Stimulated activated CD4-positive, alpha-beta T cell treated with anti-CD3 and anti-CD28 coated beads, Interleukin-12 subunit alpha, Interleukin-12 subunit beta, amount 100 ng/mL, for 4 hours (primary cell): ENCODE measurements at places on chromosomes 1 and 21.

DNA sequence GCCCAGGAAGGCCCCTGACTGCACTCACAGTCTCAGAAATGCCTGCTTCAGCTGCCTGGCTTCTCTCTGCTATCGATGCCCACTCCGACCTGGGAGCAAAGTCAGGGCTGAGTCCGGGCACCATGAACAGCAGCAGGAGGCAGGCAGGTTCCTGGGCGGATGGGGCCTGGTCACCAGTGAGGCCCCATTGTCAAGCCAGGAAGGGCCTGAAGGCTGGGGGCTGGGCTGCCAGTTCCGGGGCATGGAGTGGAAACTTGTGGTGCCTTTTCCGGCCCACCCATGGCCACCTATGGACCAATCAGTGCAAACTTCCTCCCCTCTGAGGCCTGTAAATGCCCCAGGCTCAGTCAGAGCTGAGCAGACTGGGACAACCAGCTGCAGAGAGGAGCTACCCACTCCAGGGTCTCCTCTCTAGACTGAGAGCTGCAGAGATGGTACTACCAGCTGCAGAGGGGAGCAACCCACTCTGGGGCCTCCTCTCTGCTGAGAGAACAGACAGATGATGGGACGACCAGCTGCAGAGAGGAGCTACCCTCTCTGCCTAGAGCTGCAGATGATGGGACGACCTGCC lies 286.5 kb downstream of the SMYD3 start:
- no peak for DNase-seq

- DNase-seq, result no peak
Observed at GRCh38 chr1:36349839-36350238, 26.4 kb upstream of the EVA1B start.

DNA sequence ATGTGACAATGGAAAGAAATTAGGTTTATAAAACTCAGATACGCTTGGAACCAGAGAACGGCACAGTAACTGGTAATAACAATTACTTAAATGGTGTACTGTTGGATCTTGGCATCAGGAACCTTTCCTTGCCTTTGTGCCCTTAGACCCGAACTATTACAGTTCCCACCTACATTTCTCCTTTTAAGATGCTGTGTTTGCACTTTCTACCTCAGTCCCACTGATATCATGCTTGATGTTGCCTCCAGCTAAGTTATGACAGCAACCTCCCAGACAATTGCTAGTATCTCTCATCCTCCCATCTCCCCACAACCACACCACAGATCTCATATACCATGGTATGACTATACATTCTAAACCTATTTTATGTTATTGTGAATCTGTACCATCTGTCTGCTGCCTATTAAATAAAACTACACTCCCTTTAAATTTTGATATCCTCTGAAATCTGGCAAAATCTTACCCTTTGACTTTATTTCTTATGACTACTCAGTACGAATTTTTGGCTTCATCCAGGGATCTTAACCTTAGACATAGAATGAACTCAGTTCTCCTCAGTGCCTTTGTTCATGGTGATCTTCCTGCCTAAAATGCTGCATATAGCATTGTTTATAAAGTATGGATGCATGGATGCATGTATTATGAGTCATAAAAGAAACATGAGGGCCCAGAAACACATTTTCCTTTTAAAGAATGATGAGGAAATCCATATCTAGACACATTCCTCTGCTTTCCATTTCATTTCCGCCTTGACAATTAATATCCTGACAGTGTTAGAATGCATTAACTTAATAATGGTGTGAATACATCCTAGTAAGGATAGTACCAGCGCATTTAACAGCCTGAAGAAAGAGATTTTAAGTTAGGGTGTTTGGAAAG lies 64.1 kb downstream of the LRRC8D start:
- DNase-seq, result no peak

GRCh38 chr21:44784810-44785209 lies 16.8 kb downstream of the UBE2G2 start:
- no peak for DNase-seq

DNA sequence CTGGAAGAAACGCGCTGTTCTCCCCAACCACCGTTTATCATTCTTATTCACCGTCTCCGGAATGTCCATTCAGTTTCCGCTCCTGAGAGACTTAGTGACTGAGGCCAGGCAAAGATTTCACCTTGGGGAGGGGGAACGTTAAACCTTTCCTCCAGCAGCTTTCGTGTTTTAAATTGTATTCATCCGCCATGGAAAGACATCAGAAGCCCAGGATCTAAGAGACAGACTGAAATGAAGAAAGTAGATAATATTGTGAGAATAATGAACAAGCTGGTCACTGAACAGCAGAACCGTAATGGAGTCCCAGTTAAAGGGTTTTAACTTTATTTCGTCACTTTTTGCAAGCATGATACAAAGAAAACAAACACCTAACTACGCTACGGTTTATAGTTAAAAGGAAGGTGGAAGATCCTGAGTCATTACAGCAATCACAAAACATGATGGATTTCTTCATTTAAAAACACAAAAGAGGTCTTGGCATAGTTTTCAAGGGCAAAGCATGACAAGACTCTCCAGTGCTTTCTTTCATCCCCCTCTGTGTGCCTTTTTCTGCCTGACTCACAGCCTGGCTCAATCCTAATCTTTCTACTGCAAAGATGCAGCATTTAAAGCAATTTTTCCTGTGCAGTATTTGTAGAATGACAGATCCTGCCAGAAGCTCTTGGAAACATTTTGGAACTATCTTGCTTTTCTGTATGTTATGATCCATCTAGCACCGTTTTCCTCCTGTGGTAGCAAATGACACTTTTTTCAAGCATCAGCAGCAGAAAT lies 722 bp upstream of the SLC19A2 start:
- DNase-seq, result no peak

DNA sequence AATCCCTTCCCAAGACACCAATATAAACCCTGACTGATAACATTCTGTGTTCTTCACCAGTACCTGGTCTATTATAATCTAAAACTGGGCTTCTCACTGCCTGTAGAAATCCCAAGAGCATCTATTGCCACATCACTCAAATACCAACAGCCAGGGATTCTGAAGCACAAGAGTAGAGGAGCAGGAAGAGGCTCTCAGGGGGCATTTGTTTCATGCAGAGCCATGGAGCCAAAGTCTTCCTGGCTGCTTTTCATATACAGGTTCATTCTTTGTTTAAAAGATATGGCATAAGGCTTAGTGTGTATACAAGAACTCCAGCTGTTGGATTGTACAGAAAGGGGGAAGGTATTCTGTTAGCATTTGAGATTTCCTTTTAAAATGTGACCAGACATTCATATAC lies 38.2 kb upstream of the USH2A start:
- no peak for DNase-seq

- DNase-seq, result no peak
Observed at GRCh38 chr21:45411810-45412206, 6.8 kb downstream of the COL18A1 start.

DNA sequence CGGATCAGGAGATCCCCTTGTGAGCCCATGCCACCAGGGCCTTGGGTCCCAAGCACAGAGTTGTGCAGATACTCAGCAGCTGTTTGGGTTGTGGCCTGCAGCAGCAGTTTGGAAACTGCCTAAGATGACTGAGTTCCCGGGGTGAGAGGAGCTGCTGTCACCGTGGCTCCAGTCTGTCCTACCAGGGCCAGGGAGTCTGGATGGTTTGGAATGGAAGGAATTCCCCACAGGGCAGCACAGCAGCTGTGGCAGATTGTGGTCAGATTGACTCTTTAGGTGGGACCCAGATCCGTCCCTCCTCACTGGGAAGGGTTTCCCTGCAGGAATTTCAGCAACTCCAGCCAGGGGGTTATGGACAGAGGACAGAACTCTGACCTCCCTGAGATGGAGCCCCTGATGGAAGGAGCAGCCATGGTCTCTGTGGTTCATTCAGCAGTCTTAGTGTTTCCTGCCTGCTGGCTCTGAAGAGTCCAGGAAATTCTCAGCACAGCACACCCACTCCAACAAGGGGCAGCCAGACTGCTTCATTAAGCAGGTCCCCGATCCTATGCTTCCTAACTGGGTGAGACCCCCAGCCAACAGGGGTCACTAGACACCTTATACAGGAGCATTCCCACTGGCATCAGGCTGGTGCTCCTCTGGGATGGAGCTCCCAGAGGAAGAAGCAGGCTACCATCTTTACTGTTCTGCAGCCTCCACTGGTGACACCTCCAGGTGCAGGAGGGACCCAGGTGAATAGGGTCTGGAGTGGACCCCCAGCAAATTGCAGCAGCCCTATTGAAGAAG lies 51.5 kb upstream of the TNFSF4 start:
- no peak for DNase-seq

- DNase-seq, result no peak
Observed at GRCh38 chr1:91816031-91816430, 69.9 kb downstream of the TGFBR3 start.

DNA sequence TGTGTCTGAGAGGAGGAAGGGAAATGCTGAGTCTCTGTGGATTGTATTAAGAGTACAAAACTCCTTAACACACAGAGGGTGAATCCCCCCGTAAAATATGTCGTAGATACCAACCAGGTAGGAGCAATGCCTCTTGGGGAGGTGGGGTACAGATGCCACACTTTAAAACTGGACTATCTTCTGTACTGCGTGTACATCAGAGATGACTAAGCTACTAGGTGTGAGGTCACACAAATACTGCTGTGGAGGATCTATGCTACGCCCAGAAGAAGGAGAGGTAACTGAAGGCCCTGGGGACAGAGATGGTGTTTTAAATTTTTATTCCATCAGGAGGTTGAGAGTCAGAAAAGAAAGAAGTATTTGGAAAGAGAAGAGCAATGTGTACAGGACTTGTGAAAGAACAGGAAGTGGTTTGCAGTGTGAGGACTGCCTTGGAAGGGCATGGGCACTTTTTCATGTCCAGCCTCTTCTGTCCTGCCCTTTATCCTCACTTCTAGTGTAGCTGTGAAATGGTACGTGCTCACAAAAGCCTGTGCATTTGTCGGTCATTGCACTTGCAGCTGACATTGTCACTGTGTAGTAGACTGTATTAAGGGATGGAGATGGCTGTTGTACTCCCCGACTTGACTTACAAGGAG lies 287.8 kb upstream of the CHRM3 start:
- no peak for DNase-seq

DNA sequence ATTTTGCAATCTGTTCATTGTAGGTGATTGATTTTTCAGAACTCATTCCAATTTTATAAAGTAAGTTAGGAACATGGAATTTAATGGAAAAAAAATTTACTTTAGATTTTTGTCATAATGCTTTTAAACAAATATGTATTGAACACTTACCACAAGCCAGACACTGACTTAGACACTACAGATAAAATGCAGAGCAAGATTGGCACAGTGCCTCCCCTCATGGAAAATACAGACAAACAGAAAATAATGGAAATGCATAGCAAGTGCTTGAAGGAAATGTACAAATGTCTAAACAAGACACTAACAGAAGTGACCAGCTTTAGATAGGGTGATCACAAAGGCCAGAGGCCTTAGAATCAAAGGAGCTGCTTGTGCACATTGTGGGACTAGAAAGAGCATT lies 260.5 kb upstream of the ADGRL2 start:
- no peak for DNase-seq

GRCh38 chr1:219478811-219479210 lies 134.1 kb downstream of the ZC3H11B start:
- no peak for DNase-seq

DNA sequence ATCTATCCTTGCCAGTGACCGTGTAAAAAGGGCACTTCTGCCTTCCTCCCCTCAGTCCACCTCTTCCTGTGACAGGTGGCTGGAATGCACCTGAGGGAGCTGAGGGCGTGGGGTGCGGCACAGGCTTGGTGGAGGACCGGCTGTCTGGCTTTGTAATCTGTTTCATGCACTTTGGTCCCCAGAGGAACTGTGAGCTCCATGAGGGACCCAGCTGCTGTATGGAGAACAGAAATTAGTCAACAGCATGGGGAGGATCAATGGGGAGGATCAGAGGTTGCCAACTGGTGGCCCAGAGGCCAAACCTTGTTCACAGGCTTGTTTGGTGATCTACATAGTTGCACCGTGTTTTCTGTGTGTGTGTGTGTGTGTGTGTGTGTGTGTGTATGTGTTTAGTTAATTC lies 19.0 kb upstream of the LUZP1 start:
- no peak for DNase-seq

DNA sequence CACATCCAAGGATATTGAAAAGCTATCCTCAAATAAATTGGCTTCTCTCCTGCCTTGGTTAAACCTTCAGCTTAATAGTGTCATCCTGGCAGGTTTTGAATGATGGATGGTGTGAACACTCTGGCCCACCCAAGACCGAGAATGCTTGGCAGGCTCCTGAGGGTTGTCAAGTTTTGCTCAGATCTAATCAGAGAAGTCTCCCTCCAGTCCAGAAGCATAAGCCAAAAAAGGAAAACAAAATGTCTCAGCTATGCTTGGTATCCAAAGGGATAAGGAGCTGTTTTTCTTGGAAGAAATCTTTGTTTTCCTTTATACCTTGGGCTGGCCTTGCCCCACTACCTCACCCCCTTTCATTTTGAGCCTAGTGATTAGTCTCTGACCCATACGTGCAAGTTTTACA lies 172.7 kb downstream of the CRB1 start:
- DNase-seq, result no peak

DNA sequence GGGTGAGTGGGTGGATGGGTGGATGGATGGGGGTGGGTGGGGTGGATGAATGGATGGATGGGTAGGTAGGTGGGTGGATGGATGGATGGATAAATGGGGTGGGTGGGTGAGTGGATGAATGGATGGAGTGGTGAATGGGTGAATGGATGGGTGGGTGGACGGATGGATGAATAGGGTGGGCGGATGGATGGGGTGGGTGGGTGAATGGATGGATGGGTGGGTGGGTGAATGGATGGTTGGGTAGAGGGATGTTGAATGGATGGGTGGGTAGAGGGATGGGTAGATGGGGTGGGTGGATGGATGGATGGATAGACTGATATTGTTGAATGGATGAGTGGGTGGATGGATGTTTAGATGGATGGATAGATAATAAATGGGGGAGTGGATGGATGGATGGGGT lies 26.9 kb upstream of the CCDC27 start:
- no peak for DNase-seq

DNA sequence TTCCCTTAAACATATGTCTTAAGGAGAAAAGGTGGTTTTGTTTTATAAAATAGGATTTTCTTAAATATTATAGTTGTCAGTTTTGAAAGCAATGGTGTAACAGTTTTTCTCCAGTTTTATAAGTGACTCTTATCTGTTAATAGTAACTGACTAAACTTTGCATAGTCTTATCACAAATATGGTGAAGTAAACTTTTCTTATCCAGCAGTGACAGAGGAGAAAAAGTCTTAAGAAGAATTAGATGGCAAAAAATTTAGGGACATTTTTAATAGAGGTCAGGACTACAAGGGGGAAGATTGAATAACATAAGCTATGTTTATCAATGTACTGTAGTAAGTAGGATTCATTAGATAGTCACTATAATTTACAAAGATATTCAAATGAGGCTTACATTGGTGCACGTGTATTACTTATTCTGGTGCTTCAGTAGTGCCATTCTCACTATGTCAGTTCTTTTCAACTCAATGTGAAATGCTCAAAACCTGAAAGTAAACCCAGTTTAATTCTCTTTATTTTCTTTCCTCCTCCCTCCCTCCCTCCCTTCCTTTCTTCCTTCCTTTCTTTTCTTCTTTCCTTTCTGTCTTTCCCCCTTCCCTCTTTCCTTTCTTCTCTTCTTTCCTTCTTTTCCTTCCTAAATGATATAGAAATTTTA lies 26.1 kb downstream of the F3 start:
- DNase-seq, result no peak

- DNase-seq, result no peak
Observed at GRCh38 chr1:205360891-205361290, 4.2 kb upstream of the KLHDC8A start.

- no peak for DNase-seq
Observed at GRCh38 chr1:47830021-47830420, 167.2 kb downstream of the TRABD2B start.

- DNase-seq, result no peak
Observed at GRCh38 chr1:202254454-202255252, 61.1 kb downstream of the LGR6 start.

- DNase-seq, result no peak
Observed at GRCh38 chr1:167238713-167239112, 18.0 kb downstream of the POU2F1 start.
